Posterior cingulate gyrus (tissue), 11 donors: ENCODE measurements at places on chromosomes 4 and X.

DNA sequence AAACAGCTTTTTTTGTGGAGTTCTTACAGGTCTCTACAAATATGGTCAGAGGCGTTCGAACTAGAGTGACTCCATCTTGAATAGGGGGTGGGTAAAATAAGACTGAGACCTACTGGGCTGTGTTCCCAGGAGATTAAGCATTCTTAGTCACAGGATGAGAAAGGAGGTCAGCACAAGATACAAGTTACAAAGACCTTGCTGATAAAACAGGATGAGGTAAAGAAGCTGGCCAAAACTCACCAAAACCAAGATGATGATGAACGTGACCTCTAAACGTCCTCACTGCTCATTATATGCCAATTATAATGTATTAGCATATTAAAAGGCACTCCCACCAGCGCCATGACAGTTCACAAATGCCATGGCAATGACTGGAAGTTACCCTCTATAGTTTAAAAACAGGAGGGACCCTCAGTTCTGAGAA is 42.8 kb upstream of the SPP1 start:
- DNase-seq: no peak

- DNase-seq: no peak
Measured at GRCh38 chr4:102321260-102321995, 23.9 kb downstream of the SLC39A8 start.

GRCh38 chr4:7719354-7720174 is 220.1 kb downstream of the AFAP1 start:
- peak; percentile 83 for DNase-seq

GRCh38 chr4:3073158-3074077 is 920 bp downstream of the HTT-AS start:
- DNase-seq: no peak

DNA sequence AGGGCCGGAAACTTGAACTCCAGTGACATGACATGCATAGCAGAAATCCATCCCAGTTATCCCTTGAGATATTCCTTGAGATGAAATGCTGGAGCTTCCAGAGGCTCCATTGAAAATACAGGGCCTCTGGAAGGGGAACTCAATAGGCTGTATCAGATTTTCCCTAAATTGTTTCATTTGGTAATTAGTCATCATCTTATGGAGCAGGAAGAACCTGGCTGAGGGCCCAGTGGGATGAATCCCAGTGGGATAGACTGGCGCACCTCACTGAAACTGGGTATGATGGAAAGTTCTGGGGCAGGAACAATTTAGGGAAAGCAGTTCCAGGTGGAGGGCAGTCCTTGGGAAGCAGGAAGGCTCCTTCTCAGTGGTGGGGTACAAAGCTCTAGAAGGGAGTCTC is 307.8 kb upstream of the DIPK2B start:
- DNase-seq: no peak

- no peak for DNase-seq
Measured at GRCh38 chr4:119854364-119854763, 212.3 kb downstream of the MAD2L1 start.

GRCh38 chrX:140664939-140665338 is 44.6 kb upstream of the LINC00632 start:
- DNase-seq: no peak

DNA sequence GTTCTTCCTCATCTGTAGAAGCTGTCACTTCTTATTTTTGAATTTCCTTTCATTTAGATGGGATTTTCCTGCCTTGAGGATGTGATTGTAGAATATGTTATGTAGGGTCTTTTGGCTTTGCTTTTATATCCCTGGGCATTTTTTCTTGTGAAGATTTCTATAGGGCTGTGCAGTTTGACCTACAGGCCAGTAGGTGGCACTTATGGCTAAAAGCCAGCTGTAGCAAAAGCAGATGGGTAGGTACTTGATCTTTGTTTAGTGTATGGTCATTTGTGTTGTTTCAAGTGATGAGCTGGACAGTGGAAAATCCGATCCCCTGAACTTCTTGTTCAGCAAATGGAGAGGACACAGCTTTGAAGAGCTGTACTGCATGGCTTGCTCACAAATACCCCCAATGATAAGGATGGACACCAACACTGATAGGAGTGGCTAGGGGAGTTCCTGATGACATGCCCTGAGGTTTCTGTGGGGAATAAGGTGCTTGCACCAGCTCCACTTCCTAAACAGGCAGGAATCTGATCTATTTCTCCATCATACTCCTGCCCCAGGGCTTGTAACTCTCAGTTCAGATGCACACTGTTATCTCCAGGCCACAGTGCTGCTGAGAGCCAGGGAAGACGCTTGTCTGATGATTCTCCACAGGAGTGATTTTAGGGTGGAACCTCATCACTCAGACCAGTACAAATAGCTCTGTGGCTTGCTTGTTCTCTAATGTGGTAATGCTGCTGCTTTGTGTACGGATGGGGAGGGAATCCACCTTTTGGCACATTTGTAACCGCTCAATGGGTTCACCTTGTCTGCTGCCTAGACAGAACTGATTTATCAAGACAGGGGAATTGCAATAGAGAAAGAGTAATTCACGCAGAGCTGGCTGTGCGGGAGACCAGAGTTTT is 417.1 kb upstream of the MAGEB16 start:
- no peak for DNase-seq

- no peak for DNase-seq
Measured at GRCh38 chrX:45758319-45758718, 557.6 kb upstream of the DIPK2B start.

DNA sequence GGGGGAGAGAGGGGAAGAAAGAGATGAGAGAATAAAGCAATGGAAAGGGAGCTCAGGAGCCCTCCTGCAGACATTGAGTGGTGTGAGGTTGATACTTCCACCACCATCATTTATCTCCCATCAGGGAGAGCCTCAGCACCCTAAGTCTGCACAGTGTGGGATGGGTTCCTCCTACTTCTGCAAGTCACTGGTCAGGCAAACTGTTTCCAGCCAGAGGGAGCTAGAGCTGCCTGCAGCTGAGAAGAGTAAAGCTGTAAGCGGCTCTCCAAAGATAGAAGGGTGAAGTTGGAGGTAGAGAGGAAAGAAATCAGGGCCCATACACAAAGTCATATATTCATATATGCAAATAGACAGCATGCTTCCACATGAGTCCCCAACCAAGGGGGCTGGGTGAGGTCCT is 21.9 kb upstream of the ZNF81 start:
- DNase-seq: no peak

DNA sequence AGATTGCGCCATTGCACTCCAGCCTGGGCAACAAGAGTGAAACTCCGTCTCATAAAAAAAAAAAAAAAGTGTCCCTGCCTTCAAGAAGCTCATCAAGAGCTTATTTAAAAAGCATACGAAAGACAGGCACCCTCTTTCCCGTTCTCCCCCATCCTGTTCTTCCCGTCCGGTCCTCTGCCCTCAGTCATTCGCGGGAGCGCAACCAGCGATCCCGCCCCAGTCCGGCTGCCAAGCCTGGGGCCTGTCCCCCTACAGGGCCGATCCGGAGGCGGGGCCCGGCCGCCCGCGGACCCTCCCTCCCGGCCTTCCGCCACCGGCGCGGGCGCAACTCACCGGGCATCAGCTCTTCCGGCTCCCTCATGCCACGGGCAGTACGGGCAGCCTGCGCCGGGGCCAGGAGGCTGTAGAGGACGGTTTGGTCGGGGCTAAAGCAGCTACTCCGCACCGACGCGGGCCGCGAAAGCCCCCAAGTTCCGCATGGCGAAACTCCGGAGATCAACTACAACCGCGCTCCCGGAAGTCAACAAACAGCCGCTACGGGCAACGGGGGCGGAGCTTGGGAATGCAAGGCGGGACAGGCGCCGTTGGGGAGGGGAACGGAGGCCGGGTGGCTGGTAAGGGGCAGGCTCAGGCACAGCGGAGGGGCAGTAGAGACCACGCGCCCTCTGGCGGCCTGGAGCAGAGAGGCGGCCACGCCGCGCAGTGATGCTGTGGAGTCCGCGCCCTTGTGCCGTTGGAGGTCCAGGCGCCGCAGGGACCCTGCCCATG is at the start of gene RPGR:
RPGR (minus strand) TSS at position 503 of the 768 bp plus-strand sequence; CDS start at position 361, 142 bp downstream.
- DNase-seq: peak; percentile 89

GRCh38 chr4:147942729-147943128 is 210.8 kb downstream of the ARHGAP10 start:
- DNase-seq: no peak

DNA sequence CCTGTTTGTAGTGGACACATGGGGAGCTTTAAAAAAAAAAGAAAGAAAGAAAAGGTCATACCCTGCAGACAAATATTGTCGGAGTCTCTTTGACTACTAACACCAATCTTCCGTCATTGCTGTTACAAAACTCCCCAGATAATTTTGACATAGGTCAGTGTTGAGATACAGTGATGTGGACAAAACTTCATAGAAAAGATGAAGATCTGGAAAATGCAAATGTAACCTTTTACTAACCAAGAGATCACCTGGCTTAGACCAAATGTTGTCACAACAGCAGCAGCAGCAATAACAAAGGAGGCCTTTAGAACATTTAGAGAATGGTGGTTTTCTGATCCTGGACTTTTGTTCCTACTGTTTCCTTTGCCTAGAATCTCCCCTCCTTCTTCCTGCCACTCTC is 8.1 kb upstream of the COMMD8 start:
- DNase-seq: no peak

DNA sequence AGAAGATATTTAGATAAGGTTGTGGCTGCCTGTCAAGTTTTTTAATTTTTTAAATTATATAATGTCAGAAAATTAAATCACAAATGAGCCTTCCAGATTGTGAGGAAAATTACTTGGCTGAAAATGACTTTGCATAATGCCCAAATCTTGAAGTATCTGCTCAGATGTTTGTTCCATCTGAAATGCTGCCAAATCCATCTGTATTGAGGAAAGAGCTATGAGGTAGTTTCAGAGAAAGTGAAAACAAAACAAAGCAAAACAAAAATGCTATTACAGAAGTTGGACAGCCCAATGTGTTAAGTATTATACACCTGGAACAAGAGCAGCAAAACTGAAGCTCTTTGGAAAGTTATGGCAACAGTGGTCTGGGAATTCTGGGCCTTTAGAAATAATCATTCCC is 23.3 kb upstream of the GUCY1B1 start:
- DNase-seq: no peak

- no peak for DNase-seq
Measured at GRCh38 chr4:53512608-53513007, 78.7 kb downstream of the LNX1 start.

GRCh38 chr4:89538171-89538570 is 230.6 kb upstream of the GPRIN3 start:
- no peak for DNase-seq

GRCh38 chr4:184628103-184628502 is 21.1 kb downstream of the CASP3 start:
- no peak for DNase-seq

DNA sequence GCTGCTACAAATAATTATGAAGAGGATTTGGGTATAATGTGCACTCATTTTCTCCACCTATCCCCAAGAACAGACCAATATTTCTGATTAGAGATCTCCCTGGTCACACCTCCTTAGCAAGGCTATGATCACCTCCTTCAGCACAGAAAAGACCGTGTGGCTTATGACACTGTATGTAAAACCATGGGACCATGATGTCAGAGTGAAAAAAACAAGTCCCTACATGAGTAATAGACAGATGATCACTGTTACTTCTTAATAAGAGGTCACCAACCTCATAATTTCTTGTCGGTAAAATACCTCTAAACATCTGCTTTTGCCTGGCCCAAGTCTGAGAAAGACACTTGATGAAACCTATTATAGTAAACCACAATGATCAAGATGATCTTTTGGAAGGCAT is 330.6 kb upstream of the F9 start:
- no peak for DNase-seq
